CD4-positive, alpha-beta T cell (primary cell): ENCODE measurements at places on chromosomes 5 and 9. TPM values are rescaled to one million over a fixed set of nuclear protein-coding genes. Genes with fewer than 3 reads are reported as not detected.

MLANA gene
- total RNA-seq, result not detected

TAF1L gene
- not detected for total RNA-seq

BTNL3 gene
- total RNA-seq, result not detected

LCN10 gene
- total RNA-seq, result not detected

CCNO gene
- total RNA-seq, result not detected

DNA sequence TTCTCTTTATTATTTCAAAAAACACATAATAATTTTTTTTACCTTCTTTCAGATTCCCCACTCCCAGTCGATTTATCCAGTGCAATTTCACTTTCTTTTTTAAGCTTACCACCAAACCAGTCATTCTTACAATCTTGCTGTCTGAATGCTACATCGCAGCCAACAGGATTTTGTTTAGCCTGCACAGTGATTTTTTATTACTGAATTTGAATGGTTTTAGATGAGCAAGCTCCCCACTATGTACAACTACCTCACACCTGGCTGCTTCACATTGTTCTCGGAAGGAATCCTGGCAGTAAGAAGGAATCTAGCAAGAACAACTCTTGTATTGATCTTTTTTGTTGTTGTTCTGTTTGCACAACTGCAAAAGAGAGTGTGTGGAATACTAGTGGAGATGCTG, 668.1 kb upstream of the WWC1 start:
- no peaks in the 10 kb centered on the region for H3K4me1 ChIP-seq
- no peak for DNase-seq
- H3K4me3 ChIP-seq, result no peak overlapping the region
- H3K27me3 ChIP-seq, result no peaks in the 10 kb centered on the region
- H3K27ac ChIP-seq, result no peak overlapping the region
- H3K36me3 ChIP-seq, result no peaks in the 10 kb centered on the region

DNA sequence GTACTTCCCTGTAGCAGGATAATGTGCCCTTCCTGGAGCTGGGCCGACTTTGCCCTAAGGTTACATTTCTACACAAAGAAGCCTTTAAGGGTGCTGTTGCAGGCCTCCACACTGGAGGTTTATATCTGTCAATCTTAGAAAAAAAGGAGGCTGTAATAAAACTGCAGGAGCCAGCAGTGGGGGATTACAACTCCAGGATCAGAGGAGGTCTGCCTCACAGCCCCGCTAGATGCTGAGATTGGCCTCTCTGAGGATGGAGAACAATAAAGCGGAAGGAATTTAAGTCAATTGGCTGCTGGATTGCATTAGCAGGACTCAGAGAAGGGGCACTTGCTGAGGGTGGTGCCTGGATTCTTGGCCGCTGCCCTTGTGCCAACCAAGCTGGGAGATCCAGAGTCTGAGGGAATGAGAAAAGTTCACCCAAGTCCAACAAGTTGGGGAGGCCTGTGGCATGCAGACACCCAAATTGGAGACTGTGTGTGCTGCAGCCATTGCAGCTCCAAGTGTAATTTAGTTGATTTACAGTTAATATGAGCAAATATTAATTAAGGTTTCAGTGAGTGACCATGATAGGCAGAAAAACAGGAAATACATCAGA, 99.0 kb upstream of the SSBP2 start:
- H3K4me3 ChIP-seq, result no peak overlapping the region
- no peak for DNase-seq
- no peaks in the 10 kb centered on the region for H3K27me3 ChIP-seq
- no peak overlapping the region for H3K27ac ChIP-seq
- H3K4me1 ChIP-seq, result peaks cover 32% of the 10 kb centered on the region

DNA sequence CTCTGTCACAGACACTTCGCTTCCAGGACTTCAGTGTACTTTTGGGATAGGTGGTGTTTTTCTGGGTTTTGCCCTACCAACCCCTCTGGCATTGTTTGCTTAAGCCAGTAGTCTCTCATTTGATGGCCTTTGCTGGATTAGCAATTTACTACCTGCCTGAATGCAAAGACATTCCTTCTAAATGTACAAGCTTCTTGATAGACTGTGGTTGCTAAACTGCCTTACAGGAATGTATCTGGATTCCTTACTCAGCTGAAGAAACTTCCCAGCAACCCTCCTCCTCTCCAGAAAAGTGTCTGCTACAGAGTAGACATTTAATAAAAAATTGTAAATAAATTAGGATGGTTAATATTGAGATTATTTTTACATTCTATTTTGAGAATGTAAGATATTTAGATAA, 1916.7 kb downstream of the EFNA5 start:
- no peaks in the 10 kb centered on the region for H3K36me3 ChIP-seq
- H3K27ac ChIP-seq, result no peak overlapping the region
- H3K4me3 ChIP-seq, result no peak overlapping the region

DNA sequence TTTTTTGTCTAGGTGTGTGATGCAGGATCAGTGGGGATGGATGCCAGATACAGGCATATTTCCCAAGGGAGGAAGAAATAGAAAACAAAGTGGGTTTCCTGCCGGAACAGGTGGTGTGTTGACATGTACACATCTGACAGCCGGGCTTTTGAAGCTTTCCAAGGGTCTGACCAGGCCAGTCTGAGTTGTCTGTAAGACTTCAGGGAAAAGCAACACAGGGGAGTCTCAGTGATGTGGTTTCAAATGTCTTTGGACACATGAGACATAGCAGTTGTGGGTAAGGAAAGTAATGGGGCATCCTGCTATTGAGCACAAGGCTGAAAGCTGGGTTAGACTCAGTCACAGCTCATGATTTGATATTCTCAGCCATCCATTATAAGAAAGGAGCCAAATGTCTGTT, 274.9 kb downstream of the PIK3R1 start:
- no peak overlapping the region for H3K4me3 ChIP-seq
- H3K4me1 ChIP-seq, result no peaks in the 10 kb centered on the region
- H3K36me3 ChIP-seq, result no peaks in the 10 kb centered on the region
- H3K27ac ChIP-seq, result no peak overlapping the region

- H3K27ac ChIP-seq, result no peak overlapping the region
- no peaks in the 10 kb centered on the region for H3K27me3 ChIP-seq
- H3K4me3 ChIP-seq, result no peak overlapping the region
Observed at GRCh38 chr9:98087420-98088354, 31.2 kb downstream of the NANS start.

DNA sequence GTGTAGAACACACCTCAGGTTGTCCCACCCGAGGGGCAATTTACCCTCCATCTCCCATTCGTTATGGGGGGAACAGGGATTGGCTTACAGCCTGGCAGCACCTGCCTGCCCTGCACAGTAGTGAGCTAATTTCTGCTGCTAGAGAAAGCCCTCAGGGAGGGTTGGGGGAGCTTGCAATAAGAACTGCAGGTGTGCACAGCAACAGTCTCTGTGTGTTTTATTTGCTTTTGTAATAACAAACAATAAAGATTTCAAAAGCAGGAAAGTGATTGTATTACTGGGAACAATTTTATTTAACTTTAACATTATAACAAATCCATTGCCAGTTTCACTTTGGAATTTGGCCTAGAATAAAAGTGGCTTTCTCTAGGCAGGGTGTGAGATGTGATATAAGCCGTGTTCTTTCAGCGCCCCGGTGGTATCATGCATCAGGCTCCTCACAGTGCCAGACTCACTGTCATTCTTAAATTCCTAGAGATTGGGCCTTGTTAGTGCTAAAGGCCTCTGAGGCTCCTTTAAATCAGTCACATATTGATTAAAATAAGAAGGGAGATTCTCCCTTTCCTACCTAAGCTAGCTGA, 81.1 kb downstream of the RMI1 start:
- no peaks in the 10 kb centered on the region for H3K27me3 ChIP-seq
- H3K4me3 ChIP-seq, result no peak overlapping the region
- H3K4me1 ChIP-seq, result no peaks in the 10 kb centered on the region
- no peak overlapping the region for H3K27ac ChIP-seq
- no peaks in the 10 kb centered on the region for H3K36me3 ChIP-seq
- no peak for DNase-seq

DNA sequence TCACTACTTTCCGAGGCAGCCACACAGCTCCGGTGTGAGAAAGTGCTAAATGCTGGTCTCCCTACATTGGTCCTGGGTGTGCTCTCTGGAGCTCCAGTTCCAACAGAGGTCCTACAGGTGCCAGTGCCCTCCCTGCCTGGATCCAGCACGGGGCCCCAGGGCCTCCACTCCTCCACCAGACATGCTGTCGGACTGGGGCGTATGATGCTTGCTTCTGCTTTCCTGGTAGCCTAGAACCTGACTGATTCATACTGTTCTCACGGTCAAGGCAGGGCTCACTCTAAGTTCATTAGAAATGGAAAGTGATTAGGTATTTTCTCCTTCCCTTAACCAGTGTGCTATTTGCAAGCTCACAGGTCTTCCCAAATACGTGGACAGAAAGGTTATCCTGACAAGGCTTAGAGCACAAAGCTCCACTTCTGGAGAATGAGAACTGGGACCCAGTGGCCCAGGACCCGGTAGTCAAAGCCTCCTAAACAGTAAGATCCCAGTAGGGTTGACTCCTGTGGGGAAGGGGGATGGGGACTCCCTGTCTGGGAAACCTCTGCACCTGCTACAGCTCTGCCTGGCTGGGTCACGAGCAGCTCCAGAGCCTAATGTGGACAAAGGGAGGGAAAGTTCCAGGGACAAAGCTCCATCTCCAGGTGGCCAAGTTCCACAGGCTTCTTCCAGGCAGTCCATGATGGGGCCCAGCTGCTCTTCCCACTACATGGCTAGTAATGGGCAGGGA, 98.1 kb downstream of the PAX5 start:
- H3K36me3 ChIP-seq, result no peaks in the 10 kb centered on the region
- no peak overlapping the region for H3K4me3 ChIP-seq
- H3K27ac ChIP-seq, result no peak overlapping the region
- no peaks in the 10 kb centered on the region for H3K4me1 ChIP-seq
- DNase-seq, result no peak

GRCh38 chr5:37136694-37137093, 112.5 kb downstream of the CPLANE1 start:
- H3K27ac ChIP-seq, result no peak overlapping the region
- no peak for DNase-seq
- H3K36me3 ChIP-seq, result peaks cover 7% of the 10 kb centered on the region

DNA sequence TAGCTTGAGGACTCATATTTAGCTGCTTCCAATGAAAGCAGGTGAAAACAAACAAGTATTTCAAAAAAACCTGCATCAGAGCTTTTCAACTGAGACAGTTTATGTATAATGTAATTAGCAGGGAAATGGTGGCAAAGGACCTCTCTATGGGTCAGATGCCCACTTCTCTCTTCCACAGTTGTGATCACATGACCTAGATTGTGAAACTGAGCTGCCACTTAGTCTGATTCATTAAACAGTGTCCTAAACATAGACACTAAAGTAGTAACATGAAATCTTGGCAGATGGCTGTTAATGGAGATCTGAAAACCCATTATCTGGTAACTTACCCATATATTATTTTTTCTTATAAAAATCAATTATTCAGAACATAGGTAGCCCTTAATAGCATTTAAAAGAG, 663.6 kb upstream of the RIOK2 start:
- no peaks in the 10 kb centered on the region for H3K4me1 ChIP-seq
- DNase-seq, result no peak
- H3K27me3 ChIP-seq, result no peaks in the 10 kb centered on the region
- H3K27ac ChIP-seq, result no peak overlapping the region
- no peaks in the 10 kb centered on the region for H3K36me3 ChIP-seq

- DNase-seq, result no peak
- no peak overlapping the region for H3K4me3 ChIP-seq
- H3K27me3 ChIP-seq, result no peaks in the 10 kb centered on the region
- no peaks in the 10 kb centered on the region for H3K36me3 ChIP-seq
Observed at GRCh38 chr5:95191330-95191729, 93.6 kb downstream of the MCTP1 start.

- H3K4me1 ChIP-seq, result no peaks in the 10 kb centered on the region
- H3K27me3 ChIP-seq, result peaks cover 3% of the 10 kb centered on the region
- no peak for DNase-seq
- H3K4me3 ChIP-seq, result no peak overlapping the region
Observed at GRCh38 chr5:153746440-153746839, 256.0 kb downstream of the GRIA1 start.

- no peak for DNase-seq
- H3K4me1 ChIP-seq, result peaks cover 4% of the 10 kb centered on the region
- H3K36me3 ChIP-seq, result no peaks in the 10 kb centered on the region
- no peak overlapping the region for H3K27ac ChIP-seq
- H3K27me3 ChIP-seq, result peaks cover 9% of the 10 kb centered on the region
- no peak overlapping the region for H3K4me3 ChIP-seq
Observed at GRCh38 chr9:88892724-88893123, 98.5 kb upstream of the S1PR3 start.

GRCh38 chr5:31913808-31914207, 260.3 kb downstream of the GOLPH3 start:
- no peaks in the 10 kb centered on the region for H3K27me3 ChIP-seq
- H3K36me3 ChIP-seq, result no peaks in the 10 kb centered on the region
- H3K4me1 ChIP-seq, result no peaks in the 10 kb centered on the region
- H3K27ac ChIP-seq, result no peak overlapping the region
- no peak overlapping the region for H3K4me3 ChIP-seq

DNA sequence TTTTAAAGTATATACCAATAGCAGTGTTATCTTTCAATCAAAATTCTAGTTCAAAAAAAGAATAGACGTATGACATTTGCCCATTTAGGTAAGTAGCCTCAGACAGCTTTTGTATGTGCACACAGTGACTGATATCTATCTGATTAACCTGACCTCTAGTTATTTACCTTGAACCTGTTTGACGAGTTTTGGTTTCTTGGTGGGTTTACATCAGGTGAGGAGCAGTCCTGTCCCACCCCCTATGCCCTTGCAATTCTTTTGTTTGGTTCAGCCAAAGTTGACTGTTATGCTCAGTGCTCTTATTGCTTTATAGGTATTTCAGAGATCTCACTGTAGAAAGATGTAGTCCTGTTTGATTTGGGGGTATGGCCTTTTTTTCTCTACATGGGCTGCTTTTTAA, 147.2 kb downstream of the ISOC1 start:
- no peak overlapping the region for H3K27ac ChIP-seq
- no peaks in the 10 kb centered on the region for H3K4me1 ChIP-seq
- no peaks in the 10 kb centered on the region for H3K27me3 ChIP-seq
- H3K4me3 ChIP-seq, result no peak overlapping the region
- H3K36me3 ChIP-seq, result no peaks in the 10 kb centered on the region

DNA sequence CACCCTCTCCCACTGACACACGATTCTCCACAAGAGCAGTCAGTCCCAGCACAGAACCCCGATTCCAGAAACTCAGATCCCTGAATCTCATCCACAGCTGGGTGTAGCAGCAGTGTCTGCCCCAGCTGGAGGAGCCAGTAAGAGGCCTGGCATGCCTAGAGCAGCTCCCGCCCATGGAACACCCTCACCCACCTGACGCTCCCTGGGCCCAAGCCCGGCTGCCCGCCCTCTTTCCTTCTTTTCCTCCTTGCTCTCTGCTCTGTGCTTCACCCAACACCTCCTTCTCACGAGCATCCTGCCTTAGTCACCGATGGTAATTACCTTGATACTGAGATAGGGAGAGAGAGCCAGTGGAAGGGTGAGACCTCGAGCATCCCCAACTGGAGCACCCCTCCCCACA, 8.7 kb downstream of the PCDH1 start:
- DNase-seq, result no peak
- H3K36me3 ChIP-seq, result no peaks in the 10 kb centered on the region
- peaks cover 14% of the 10 kb centered on the region for H3K27me3 ChIP-seq
- H3K27ac ChIP-seq, result no peak overlapping the region

DNA sequence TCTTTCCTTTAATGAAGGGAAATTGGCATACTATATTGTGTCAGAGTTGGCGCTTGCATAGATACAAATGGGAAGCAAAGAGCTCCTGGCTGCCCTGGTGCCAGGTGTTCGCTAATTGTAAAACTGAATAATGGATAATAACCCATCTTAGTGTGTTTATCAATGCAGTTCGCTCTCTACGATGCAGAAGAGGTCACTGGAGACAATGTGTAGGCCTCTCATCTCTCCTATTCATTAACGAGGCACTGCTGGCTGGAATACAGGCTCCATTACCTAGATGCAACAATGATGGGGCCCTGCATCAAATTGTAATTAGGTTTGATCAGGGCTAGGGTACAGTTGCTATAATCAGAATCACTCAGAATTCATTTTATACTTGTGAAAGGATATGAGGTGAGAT, 171.0 kb downstream of the RMI1 start:
- no peak overlapping the region for H3K27ac ChIP-seq
- H3K4me1 ChIP-seq, result no peaks in the 10 kb centered on the region
- no peak overlapping the region for H3K4me3 ChIP-seq
- H3K27me3 ChIP-seq, result no peaks in the 10 kb centered on the region
- H3K36me3 ChIP-seq, result no peaks in the 10 kb centered on the region
